MCF 10A (cell line): ENCODE measurements at places on chromosomes 3 and 15. TPM values are rescaled to one million over a fixed set of nuclear protein-coding genes. Genes with fewer than 3 reads are reported as not detected.

DNA sequence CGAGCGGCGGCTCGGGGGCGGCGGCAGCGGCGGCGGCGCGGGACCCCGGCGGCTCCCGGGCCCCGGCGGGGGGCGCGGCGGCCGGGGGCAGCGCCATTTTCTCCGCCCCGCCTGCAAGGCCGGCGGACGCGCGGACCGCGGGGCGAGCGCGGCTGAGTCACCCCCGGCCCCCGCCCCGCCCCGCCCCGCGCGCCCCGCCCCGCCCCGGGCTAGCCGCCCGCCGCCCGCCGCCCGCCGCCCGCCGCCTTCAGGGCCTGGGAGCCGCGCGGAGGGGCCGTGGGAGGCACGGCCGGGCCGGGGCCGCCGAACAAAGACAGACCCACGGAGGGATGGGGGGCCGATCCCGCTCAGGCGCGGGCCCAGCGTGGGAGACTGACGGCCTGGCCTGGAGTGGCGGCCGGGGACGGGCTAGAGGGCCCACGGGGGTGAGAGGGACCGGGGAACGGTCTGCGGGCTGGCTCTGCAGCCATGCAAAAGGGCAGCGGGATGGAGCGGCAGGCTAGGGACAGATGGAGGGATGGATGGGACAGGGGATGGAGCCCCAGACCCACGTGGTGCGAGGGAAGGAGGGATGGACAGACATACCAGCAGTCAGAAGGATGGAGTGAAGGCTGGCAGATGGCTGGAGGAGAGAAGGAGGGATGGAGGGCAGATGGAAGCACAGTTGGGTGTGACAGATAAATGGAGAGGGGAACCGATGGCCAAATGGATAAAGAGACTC, at the start of gene EIF4E3:
EIF4E3 (minus strand) TSS at position 132 of the 721 bp plus-strand sequence; CDS start at position 97, 35 bp downstream.
- peak; percentile 17 for DNase-seq

The SERPINI1 gene
- 2.5 and 2.6 TPM in 2 replicates for total RNA-seq

The GREM1 gene
- total RNA-seq = not detected in 2 replicates

DNA sequence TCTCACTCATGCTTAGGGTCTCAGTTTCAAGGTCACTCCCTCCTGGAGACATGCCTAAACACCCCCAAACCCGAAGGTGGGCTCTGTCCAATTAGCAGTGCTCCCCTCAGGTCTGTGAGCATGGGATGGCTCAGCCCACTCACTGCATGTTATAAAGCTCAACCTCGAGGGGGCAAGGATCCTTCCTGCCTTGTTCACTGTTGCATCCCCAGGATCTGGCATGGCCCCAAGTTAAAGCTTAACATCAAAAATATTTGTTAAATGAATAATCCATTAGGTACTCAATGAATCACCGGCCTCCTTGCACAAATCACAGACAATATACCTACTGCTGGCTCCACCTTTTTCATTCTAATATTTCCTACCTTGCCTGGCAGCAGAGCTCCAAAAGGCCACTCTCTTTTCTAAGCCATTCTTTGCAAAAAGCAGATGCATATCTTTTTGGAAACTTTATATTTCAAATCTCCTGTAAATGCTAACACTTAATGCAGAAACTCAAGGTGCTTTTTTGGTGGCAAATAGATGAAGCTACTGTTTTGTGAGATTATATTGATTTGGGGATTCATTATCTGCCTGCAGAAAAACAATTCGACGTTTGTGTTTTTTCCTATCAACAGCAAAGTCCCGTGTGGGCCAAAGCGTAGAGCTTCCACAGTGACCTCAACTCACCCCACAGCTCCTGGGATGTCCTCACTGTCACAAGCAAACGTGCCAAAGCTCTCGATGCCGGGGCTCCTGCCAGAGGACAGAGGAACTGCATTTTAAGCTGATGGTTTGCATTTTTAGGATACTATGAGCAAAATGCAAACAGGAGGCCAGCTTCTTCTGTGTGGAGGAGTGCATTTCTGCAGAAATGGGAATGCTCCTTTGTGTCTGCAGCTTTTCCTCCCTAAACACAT, 35.4 kb downstream of the PCOLCE2 start:
- peak; percentile 92 for DNase-seq

The GUCA1C gene
- total RNA-seq = not detected in 2 replicates

GRCh38 chr15:60399931-60400330, 2.1 kb upstream of the ANXA2 start:
- DNase-seq = no peak

GRCh38 chr3:60147249-60147950, 1097.6 kb upstream of the CFAP20DC start:
- no peak for DNase-seq

- no peak for DNase-seq
These were observed 46.1 kb downstream of the SLC9C1 start for GRCh38 chr3:112247900-112248299.
